ENCODE measurements at places on chromosomes 4 and X.

DNA sequence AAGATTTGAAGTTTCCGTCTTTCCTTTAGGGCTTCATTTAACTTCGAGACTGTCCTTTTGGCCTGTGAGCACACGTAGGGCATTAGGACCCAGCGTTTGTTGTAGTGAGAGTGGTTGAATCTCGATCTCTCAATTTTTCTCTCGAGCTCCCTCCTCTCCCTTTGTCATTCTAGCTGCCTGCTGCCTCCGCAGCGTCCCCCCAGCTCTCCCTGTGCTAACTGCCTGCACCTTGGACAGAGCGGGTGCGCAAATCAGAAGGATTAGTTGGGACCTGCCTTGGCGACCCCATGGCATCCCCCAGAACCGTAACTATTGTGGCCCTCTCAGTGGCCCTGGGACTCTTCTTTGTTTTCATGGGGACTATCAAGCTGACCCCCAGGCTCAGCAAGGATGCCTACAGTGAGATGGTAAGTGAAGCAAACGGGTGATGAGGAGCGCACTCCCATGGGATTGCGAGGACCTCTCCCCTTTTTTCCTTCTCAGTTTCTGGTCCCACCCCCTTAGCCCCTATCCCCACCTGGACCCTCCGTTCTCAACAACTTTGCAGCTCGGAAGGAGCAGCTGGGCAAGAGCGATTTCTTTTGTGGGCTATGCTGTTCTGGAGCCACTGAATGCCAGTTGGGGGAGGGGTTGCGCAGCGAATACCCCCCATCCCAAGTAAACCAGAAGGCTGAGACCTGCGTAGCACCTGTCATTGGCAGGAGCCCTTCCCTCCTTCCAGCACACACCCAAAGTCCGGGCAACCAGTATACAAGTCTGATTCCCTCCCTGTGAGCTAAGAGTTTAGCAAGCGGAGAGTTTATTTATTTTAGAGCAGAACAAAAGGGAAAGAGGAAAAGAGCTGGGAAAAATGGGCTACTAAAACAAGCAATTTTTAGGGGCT, at the start of gene TMEM35A:
TSS of gene TMEM35A (plus strand) at position 164 of the 883 bp plus-strand sequence. CDS start at position 288, 124 bp downstream.
- no peak for DNase-seq

- DNase-seq: no peak
Measured at GRCh38 chr4:83266689-83267088, 17.9 kb downstream of the COQ2 start.

GRCh38 chr4:110007217-110007616, 94.5 kb downstream of the EGF start:
- DNase-seq: no peak

DNA sequence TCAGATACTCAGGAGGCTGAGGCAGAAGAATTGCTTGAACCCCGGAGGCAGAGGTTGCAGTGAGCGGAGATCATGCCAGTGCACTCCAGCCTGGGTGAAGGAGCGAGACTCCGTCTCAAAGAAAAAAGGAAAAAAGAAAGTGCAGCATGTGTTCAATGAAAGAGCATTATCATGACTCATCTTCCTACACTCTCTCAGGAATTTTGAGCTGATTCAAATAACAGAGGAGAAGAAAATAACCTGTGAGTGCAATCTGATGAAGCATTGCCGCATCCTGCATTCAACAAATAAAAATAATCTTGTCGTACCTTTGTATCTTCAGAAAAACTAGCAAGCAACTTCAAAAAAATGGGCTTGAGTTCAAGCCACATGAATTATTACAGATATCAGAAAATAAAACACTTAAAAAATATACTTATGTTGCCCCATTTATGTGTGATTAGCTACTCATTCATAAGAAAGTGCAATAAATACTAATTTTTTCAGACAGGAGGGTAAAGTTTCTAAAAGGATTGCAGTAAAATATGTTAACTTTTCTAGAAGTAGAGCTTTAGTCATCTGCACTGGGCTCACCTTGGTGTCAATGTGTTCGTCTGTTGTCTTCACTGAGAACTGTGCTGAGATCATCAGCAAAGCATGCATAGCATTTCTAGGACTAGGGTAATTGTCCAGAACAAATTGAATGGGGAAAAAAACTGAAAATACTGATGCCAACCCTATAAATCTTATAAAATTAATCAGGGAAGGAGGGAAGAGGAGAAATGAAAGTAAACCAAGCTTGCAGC, 90.4 kb upstream of the VCX3B start:
- no peak for DNase-seq

DNA sequence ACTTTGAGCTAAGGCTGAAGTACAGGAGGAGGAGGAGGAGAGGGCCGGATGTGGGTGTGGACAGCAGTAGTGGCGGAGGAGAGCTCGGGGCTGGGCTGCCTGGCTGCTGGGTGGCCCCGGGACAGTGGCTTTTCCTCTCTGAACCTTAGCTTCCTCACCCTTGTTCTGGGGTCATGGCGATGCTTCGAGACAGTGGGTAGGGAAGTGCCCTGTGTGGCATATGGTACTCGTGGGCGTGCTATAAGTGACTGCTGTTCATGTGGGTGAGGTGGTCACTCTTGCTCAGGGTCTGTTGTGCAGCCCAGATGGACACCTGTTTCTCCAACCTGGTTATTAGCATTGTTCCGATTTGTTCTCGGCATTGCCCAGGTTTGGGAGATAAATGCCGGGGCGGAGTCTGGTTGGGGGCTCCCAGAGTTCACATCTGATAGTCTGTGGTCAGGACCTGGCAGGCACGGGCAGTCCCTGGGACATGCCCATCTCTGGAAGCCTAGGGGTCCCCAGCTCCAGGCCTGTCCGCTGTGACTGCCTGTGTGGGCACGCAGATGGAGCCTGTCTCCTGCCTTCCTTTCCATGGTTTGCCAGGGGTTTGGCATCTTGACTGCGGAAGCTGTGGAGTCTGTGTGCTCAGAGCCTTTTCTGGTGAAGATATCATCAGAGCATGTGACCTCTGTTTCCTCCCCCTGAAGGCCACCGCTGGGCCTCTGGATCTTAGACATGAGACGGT, 4.9 kb upstream of the CPZ start:
- DNase-seq: no peak

GRCh38 chr4:26424153-26424552, 66.1 kb downstream of the CCKAR start:
- no peak for DNase-seq

- DNase-seq: no peak
Measured at GRCh38 chr4:84994280-84994679, 27.8 kb upstream of the WDFY3 start.

- peak; percentile 69 for DNase-seq
Measured at GRCh38 chr4:24583451-24584210, 723 bp downstream of the DHX15 start.

- no peak for DNase-seq
Measured at GRCh38 chr4:188296331-188296730, 157.1 kb downstream of the TRIML1 start.

DNA sequence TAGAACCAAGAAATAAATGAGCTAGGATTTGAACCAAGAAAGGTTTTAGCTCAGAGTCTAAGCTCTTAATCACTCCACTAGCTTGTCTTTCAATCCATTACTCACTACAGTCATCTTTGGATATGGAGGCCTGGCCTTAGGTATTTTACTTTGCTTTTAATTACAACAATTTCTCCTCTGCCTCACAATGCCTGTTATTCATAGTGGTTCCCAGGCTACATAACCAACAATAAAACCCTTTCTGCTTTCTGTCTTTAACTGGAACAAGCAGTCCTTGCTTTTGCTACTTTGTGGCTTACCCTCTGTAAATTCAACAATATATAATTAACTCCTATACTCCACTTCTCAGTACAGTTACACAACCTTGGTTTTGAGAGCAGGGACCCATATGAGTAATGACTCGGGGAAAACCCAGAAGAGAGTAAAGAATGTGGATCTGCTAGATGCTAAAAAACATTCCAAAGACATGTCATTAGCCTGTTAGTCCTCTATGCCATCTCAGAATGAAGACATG, 94.7 kb upstream of the NAP1L5 start:
- no peak for DNase-seq

DNA sequence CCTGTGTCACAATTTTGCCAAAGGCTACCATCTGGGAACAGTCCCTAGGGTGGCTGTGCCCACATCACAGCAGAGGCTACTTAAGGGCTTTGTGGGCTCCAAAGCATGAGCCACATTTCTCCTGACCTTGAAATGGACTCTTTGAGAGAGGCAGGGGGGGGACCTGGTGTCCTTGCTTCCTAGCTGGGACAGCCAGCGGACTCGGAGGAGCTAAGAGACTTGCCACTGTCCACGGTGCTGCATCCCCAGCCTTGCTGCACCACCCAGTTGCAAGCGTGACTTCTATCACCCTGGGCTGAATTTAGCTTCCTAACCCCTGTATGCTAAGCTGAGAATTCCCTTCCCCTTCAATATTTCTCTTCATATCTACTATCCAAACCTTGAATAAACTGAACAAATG, 99.0 kb downstream of the PHKA2 start:
- DNase-seq: no peak

DNA sequence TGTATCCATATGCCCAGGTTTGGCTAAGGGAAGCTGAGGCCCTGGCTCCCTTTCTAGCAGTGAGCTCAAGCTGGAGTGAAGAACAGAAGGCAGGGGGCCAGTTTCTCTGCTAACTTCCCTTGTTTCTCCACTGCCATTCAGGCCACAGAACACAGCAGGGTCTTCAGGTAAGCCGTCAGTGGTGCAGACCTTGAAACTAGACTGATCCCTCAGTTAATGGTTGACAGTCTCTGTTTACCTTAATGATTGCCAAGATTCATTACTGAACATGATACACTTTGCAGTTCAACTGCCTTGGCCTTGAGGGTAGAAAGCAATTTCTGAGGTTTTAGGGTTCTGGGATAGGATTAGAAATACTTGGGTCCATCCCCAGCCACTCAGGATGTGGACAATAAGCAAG, 8.9 kb upstream of the GJB1 start:
- no peak for DNase-seq

DNA sequence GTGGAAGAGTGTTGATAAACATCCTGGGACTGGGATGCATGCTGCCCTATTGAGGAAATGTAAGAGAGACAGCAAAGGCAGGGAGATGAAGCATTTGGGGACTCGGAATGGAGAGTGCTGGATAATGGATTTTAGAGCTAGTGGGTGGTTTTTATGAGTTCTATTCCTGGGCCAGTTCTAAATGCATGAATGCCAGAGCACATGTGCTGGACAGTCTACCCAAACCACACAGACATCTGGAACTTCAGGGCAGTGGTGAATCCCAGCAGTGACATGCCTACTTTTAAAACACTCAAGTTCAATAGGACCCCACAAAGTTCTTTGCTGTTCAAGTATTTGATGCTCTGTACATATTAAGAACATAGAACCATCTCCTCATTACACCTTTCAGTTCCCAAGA, 133.9 kb downstream of the CBR4 start:
- DNase-seq: no peak

GRCh38 chr4:164261831-164262230, 492.1 kb upstream of the SMIM31 start:
- DNase-seq: no peak

DNA sequence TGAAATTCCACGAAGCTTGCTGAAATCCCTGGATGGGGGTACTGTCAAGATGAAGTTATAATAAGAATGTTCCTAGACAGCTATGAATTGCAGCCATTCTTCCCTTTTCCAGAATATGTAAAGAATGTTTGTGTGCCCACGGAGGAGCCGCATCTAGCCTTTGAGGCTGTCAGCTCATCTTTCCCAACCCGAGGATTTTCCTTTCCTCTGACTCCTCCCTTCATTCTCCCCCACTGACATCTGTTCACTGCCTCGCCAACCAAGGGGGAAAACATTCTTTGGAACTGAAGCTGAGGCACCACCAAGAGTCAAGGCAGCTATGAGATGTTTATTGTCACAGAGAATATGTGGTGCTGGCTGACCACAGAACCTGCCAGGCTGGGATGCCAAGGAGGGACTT, 8.8 kb downstream of the NHSL2 start:
- DNase-seq: no peak

- peak; percentile 56 for DNase-seq
Measured at GRCh38 chrX:118974908-118975671, 672 bp downstream of the LONRF3 start.

DNA sequence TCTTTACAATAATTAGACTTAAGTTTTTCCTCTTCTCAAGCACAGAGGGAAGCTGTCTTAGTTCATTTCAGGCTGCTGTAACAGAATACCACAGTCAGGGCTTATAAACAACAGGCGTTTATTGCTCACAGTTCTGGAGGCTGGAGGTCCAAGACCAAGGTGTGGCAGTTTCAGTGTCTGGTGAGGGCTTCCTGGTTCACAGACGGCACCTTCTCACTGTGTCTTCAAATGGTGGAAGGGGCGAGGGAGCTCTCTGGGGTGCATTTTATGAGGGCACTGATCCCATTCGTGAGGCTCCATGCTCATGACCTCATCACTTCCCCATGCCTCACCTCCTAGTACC, 115.7 kb upstream of the MXRA5 start:
- no peak for DNase-seq

- no peak for DNase-seq
Measured at GRCh38 chr4:53455766-53456165, 78.3 kb downstream of the FIP1L1 start.

DNA sequence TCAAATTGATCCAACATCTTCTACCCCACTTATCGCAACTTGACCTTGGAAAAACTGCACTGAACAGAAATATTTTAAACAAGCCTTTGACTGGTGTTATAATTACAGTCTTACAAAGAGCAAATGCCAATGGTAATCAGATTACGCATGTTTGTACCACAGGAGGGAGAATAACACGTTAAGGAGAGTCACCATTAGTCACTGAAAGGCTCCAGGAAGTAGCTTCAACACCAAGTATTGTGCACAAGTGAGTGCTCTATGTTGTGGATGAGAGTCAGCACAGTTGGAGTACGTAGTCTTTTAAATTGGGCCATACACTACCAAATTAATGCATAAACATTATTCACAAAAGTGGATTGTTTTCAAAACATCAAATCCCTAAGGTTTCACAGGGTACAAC, 1081.5 kb upstream of the TENM3 start:
- no peak for DNase-seq

DNA sequence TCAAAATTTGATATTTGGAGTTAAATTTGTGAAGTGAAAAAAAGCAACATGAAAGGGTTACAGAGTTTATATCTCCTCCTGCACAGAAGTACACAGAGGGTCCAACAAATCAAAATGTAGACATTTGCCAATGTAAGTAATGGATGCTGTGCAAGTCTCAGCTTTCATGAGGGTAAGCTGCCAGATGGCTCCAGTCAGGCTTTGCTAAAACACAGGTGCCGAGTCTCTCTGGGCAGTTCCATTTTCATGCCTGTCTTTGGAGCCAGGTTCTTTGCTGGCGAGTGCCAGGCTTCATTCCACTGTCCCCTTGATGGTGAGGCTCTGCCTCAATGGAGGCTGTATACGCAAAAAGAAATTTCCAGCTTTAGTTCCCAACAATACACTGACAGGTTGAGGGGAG, 27.9 kb downstream of the SLC4A4 start:
- no peak for DNase-seq

- DNase-seq: no peak
Measured at GRCh38 chr4:76953956-76954355, 4.4 kb downstream of the SEPTIN11 start.

GRCh38 chr4:26088433-26088928, 174.5 kb downstream of the SMIM20 start:
- DNase-seq: no peak

DNA sequence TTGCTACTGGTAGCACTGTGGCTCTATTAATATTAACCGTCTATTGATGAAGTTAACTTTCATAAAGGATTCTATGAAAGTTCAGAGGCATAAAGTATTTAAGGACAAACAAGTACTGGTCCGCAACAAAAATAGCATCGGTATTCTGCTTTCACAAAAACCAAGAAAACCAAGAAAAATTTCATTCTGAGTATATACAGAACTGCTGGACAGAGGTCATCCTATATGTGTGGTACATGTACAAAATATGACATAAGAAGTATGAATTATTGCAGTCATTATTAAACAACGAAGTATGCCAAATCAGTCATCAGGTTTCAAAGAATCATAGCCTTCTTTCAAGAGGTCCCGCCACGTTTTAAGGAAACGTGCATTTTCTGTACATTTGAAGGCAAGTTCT, 2.4 kb downstream of the C4orf46 start:
- DNase-seq: no peak

Measured in GM13976 (cell line).